ENCODE measurements at places on chromosomes 2 and 18. TPM values are rescaled to one million over a fixed set of nuclear protein-coding genes. Genes with fewer than 3 reads are reported as not detected.

GRCh38 chr18:9726175-9726574 is 18.1 kb downstream of the RAB31 start:
- DNase-seq = no peak

GRCh38 chr2:28454016-28454930 is 41.6 kb upstream of the PLB1 start:
- DNase-seq = no peak

DNA sequence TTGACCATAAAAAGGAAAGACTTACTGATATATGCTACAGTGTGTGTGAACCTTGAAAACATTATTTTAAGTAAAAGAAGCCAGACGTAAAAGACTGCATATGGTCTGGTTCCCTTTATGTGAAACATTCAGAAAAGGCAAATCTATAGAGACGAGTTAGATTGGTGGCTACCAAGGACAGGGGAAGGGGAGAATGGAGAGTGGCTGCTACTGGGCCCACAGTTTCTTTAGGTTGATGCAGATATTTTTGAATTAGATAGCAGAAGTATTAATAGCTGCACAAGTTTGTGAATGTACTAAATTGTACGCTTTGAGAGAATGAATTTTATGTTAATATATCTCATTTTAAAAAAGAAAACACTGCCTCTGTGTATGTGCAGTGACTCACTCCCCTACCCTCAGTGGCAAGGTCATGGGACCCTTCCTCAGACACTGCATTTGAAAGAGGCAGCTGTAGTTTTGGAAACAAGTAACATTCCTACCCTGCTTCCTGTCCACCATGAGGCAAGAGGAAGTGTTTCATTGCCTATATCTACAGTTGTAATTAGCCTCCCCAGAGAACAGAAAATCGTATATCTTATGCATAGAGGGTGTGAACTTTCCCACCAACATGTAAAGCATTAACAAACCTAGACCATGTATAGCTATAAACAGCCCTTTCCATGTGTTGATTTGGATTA is 29.8 kb upstream of the ARMC9 start:
- no peak for DNase-seq

The RESP18 gene
- not detected for total RNA-seq
